DMS53 (cell line): ENCODE measurements at places on chromosomes 1 and 21.

GRCh38 chr1:218751208-218751948, 406.2 kb downstream of the TGFB2 start:
- DNase-seq: no peak

DNA sequence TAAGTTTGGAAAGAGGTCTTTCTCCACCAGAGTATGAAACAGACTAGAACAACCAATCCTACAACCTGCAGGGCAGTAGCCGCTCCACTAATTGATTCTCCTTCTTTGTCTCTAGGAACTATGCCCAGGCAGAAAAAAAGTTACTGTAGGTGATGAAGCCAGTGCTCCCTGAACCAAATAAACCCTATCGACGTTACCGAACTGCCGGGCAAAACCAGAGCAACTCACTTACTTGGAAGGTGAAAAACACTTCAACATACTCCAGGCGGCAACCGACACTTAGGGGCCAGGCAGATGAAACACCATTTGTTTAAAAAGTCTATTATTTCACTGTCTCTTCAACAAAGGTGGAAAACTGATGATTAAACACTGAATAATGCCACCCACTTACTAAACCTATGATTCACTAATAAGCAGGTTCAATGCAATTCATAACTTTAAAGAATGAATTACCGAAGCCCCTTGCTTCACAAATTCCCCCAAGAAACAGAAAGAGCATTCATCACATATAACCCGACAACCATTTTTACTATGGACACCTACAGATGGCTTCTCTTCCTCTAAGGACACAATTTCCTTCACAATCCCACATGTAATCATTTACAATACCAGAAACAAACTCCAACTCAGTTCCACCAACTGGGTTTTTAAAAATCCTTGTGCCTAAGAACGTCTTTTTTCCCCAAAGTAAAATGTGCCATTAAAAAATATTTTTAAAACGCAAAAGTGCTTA, 1.6 kb downstream of the NRIP1 start:
- peak; percentile 34 for DNase-seq

DNA sequence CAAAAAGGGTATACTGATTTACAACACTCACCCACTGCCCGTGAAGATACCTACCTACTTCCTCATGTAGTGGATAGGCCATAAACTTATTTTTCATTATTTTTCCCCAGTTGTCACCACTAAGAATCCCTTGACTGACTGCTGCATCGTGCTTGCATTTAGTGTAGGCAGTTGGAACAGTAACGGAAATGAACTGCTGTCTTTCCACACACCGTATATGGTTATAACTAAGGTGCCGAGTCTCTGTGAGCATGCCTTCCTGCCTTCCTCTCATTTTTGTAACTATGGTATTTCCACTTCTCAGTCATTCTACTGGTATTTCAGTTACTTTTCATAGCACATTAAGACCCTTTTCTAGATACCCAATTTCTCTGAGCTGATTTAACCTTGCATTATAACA, 36.4 kb downstream of the SLC35F3 start:
- no peak for DNase-seq

DNA sequence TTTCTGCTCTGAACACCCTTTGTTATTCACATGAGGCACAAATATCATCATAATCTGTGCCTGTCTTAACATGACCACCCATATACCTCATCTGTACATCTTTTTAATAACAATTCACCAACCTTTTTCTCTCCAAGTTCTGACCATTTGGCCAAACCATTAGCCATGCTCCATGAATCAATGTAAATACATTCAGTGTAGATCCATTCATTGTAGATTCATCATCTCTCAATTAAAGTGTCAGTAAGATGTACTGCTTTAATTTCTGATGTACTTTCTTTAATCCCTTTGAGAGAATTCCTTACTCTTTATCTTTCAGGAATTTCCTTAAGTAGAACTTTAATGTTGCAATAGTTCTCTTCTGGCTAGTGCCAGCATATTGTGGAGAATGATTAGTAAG, 126.2 kb upstream of the LRRC7 start:
- no peak for DNase-seq

DNA sequence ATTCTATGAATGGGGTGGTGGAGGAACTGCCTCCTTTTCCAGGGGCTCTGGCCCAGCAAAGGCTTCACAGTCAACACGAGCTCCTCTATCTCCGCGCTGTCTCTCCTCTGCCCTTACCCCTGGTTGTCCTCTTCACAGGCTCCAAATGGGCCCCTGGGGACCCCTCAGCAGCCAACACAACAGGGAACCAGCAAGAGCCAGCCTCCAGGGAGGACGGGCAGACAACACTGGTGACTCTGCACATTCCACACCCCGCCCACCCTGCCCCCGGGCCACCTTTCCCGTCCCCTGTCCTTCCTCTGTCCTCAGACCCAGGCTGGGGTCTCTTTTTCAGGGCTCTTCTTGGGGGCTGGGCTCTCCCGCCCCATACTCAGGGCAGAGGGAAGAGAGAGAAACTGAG, 17.5 kb upstream of the ETV3 start:
- peak; percentile 46 for DNase-seq

DNA sequence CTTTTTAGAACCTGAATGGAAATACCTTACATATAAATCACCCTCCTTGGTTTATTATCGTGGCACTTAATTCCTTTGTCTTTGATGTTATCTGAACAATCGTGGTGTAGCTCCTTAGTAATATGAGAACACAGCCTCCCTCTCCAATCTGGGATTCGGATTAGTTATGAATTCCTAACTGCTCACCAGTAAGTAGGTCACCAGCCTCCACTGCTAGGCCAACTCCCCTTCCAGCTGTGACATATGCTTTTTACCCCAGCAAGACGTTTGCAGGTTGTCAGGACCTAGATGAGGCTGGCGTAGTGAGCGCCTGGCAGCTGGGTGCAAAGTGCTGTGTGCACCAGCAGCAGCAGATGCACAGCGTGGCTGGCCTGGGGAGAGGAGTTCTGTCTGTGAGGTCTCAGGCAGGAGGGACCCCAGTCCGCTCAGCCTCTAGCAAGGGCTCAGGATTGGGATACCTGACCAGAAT, 38.2 kb downstream of the NTPCR start:
- no peak for DNase-seq

GRCh38 chr1:20317471-20317870, 26.8 kb downstream of the VWA5B1 start:
- DNase-seq: no peak

DNA sequence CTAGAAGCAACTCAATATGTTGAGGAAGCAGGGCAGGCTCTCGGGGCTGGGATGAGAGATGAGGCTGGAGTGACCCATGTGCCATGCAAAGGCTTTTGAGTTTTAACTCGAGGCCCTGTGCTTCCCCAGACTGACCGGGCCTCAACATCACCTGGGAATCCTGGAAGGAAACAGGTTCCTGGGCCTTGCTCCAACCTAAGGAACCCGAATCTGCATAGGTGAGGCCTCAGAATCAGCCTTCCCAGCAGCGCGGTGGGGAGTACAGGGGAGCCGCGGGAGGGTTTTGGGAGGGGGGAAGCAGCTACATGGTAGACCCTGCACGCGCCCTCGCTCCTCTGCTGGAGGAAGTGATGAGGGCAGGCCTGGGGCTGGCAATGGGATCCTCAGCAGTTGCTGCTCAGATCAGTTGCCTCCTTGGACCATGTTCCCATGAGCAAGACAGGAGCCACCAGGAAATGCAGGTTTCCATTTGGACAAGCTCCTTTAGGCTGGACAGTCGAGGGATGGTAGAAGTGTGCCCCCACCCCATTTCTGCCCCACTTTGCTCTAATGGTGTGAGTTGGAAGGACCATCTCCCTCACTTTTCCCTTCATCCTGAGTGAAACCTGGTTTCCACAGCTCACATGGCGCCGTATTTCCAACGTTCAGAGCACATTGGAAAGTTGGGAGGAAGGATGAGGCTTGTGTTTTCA, 4.5 kb upstream of the KIAA1614 start:
- no peak for DNase-seq

DNA sequence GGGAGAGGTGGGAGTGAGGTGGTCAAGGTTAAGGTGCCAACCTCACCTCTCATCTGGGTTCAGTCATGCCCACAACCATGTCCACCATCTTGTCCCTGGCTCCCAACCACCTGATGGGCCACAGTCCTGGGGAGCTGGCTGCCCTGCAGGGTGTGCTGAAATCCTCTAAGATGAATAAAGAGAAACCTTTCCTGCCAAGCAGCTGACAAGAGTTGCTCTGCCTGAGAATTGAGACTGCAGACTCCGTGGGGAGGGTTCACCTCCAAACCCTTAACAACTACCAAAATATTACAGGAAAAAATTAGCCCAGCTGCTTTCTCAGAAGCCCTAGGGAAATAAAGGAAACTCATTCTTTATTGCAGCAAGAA, 15.2 kb upstream of the FGR start:
- DNase-seq: no peak

DNA sequence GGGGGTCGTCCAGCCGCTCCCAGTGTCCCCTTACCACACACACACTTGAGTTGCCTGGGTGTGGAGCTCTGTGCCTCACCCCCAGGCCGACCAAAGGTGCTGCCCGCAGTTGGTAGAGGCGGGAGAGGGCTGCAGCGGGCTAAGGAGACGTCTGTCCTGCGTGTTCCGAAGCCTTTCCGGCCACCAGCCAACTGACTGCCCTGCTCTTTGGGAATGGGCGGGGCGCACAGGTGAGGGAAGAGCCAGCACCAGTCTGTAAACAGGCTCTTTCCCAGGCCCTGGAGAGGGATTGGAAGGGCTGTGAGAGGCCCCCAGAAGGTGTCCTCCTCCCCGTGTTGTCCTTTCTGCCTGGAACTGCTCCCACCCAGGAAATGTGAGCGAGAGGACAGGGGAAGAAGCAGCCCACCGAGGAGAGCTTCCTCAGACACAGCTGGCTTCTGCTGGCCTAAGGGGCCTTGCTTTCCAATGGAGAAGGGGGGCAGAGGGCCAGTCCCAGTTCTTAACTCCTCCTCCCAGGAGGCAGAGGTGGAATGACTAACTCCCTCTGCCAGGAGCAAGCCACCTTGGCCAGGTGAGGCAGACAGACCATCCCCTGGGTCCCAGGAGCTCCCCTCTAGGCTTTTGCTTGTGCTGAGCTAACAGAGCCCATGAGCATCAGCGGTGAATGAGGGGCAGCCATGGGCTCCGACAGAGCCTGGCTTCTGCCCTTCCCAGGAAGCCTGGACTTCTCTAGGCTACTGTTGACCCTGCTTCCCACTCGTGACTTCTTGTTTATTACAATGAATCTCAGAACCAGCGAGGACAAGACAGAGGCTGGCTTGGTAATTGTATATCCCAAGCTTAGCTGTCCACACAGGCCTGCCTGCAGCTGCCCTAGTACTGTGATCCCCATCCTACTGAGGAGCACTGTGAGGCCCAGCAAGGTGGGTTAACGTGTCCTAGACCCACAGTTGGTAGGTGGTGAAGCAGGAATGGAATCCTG, 158.1 kb upstream of the COA6 start:
- peak; percentile 88 for DNase-seq

DNA sequence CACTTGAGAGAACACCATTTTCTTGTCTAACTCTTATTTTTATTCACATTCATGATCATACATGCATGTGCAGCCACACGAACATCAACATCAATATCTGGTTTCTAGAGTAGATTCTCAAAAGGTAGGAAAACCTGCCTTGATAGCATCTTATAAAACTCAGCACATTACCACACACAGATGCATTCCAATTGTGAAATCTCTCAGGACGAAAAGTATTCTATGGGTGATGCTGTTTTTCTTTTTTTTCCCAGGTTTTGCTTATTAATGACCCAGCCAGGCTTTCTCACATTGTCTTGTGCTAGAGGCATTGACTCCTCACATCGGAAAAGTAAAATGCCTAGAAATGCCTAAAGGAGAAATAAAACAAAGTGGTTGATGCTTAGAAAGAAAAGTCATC, 562.8 kb downstream of the KIF26B start:
- no peak for DNase-seq

- no peak for DNase-seq
Observed at GRCh38 chr1:111402083-111402482, 25.5 kb downstream of the OVGP1 start.

- DNase-seq: peak; percentile 48
Observed at GRCh38 chr21:41411449-41412089, 14.5 kb upstream of the MX1 start.

- peak; percentile 3 for DNase-seq
Observed at GRCh38 chr1:181583598-181583997, 100.3 kb downstream of the CACNA1E start.

- DNase-seq: peak; percentile 36
Observed at GRCh38 chr1:161313554-161314200, 504 bp upstream of the SDHC start.

DNA sequence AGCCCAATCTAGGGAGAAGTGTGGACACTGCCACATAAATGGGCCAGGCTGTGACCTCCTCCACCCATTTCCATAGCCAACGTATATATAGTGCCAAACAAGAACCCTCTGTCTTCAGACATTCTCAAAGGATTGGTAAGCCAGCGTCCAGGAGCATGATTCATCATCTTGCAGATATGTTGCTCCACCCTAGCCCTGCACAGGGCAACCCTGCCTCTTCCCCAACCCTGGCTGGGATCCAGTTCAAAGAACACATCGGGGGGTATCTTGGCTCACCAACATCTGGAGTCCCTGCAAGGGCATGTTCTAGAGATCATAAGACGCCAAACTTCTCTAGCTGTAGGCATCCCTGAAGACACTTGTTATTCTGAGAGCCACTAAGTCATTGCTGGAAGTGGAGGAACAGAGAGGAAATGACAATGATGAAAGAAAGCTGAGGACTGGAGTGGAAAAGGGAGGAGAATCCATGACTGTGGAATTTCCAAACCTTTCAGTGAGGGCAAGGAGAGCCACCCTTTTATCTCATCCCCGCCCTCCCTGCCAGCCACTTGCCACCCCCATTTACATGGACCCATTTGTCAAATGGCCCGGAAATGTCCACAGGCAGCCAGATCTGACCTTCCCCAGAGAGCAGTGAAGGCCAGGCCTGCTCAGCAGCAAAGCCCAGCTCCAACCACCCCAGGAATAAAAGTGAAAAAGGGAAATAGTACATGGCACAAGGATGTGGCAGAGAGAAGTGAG, 144.1 kb upstream of the CTTNBP2NL start:
- DNase-seq: no peak

DNA sequence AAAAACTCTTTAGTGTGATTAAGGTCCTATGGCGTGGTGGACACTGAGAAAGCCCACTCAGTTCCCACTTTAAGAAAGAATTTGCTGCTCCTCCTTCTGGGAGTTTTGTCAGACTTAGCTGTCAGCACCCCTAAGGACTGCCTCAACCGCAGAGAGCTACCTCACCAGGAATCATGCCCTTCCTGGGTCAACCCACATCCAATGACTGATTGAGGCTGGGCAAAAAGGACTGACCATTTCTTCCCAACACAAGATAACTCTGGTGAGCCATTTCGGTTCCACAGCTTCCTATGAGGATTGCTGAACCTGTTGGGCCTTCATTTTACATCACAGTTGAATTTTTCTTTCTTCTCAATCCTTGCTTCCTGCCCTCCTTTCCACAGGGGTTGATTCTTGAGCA, 197.9 kb downstream of the NCAM2 start:
- no peak for DNase-seq

GRCh38 chr1:61337981-61338848, 255.9 kb downstream of the NFIA start:
- peak; percentile 96 for DNase-seq
